Psoas muscle (tissue), 8 donors: ENCODE measurements at places on chromosomes 12 and 14. TPM values are rescaled to one million over a fixed set of nuclear protein-coding genes. Genes with fewer than 3 reads are reported as not detected.

CHGA gene
- total RNA-seq, result 0.87 TPM

TPPP2 gene
- total RNA-seq, result 3.2 TPM

USP15 gene
- 65.6 TPM for total RNA-seq

ANO4 gene
- not detected for total RNA-seq

MUCL1 gene
- not detected for total RNA-seq
